ENCODE measurements at places on chromosomes 13 and 19.

GRCh38 chr19:41701401-41702075 is 6.9 kb upstream of the CEACAM5 start:
- DNase-seq = no peak
- H3K4me3 ChIP-seq = no peak overlapping the region
- no peaks in the 10 kb centered on the region for H3K27me3 ChIP-seq
- H3K4me1 ChIP-seq = no peaks in the 10 kb centered on the region
- H3K27ac ChIP-seq = no peak overlapping the region
- H3K36me3 ChIP-seq = no peaks in the 10 kb centered on the region

GRCh38 chr13:97231118-97231828 is 9.1 kb downstream of the MBNL2 start:
- no peak overlapping the region for H3K4me3 ChIP-seq
- H3K36me3 ChIP-seq = no peaks in the 10 kb centered on the region
- peaks cover 100% of the 10 kb centered on the region for H3K4me1 ChIP-seq
- H3K27ac ChIP-seq = peak overlapping the region; percentile 52

DNA sequence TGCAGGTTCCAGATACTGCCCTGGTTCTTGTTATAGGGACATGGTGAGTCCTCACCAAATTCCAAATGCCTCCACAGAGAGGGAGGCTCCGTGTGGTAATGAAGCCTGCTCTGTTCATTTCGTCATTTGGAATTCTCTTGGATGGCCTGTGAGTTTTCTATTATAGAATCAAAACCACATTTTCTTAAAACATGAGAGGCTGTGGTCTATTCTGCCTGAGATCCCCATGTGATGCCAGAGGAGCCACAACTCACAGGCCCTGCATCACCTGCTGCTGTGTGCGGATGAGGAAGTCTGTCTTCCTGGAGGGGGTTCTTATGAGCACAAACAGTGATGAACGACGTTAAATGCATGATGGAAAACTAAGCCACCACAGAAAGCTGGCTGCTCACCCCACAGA is 264.4 kb downstream of the UQCRFS1 start:
- no peak overlapping the region for H3K4me3 ChIP-seq
- H3K27ac ChIP-seq = no peak overlapping the region

DNA sequence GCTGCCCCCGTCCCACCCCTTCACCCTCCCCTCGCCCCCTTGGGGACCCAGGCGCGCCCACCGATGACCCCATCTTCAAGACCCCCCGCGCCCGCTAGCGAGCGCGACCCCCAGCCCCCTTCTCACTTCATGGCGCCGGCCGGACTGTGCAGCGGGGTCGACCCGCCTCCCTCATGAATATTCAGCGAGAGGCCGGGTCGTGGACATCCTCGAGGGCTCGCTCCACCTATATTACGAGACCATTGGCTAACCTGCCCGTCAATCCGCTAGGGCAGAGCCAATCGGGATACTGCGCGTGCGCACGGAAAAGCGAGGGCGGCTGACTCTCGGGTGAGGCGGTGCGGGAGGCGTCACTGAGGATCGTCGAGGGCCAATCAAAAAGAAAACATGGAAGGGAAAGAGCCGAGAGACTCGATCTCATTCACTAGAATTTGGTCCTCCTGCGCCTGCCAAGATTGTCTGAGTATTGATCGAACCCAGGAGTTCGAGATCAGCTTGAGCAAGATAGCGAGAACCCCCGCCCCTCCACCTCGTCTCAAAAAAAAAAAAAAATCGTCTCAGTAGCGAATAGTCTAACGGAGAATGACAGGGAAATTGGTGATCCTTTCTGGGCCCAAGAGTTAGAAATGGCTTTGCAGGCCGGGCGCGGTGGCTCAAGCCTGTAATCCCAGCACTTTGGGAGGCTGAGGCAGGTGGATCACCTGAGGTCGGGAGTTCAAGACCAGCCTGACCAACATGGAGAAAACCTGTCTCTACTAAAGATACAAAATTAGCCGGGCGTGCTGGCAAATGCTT is at the start of gene ERCC2:
Gene ERCC2, minus strand, starts transcription at position 164 of the 795 bp plus-strand sequence. Its CDS starts 33 bp downstream, at position 131.
- no peaks in the 10 kb centered on the region for H3K36me3 ChIP-seq
- H3K27me3 ChIP-seq = no peaks in the 10 kb centered on the region
- peak within 1 kb of the TSS; percentile 75 for H3K27ac ChIP-seq
- H3K4me1 ChIP-seq = peaks cover 15% of the 10 kb centered on the region
- peak; percentile 100 for DNase-seq

DNA sequence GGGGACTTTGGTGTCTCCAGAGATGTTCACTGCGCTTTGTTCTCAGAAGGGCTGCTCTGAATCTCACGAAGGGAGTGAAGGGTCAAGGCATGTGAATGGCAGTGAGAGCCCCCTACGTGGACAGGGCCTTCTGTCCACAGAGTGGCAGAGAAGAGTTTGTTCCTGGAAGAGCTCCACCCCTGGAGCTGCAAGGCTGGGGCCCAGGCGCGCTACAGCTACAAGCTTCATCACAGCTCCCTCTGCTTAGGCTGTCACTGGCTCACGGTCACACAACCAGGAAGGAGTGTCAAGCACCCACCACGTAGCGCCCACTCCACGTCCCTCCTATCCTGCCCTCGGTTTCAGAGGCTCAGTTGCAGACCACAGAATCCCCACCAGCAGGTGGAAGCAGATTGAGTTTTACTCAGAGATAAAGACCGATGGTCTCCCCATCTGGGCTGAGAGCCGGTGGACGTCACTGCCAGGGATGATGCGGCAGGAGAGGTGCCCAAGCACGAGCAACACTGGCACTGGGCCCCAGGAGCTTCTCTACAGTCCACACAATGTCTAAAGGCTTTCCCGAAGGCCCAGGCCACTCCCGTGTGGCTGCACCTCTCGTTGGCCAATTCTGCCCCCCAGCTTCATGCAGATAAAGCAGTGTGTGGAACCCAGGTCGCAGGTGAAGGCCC is 23.0 kb upstream of the TFDP1 start:
- no peak overlapping the region for H3K4me3 ChIP-seq
- peaks cover 6% of the 10 kb centered on the region for H3K4me1 ChIP-seq

- H3K36me3 ChIP-seq = peaks cover 18% of the 10 kb centered on the region
- H3K27me3 ChIP-seq = no peaks in the 10 kb centered on the region
- peaks cover 56% of the 10 kb centered on the region for H3K4me1 ChIP-seq
- no peak for DNase-seq
- no peak overlapping the region for H3K27ac ChIP-seq
These were observed 24.4 kb downstream of the ELF1 start for GRCh38 chr13:40994581-40995230.

- H3K27ac ChIP-seq = peak overlapping the region; percentile 91
- H3K36me3 ChIP-seq = no peaks in the 10 kb centered on the region
- peak overlapping the region; percentile 48 for H3K4me3 ChIP-seq
- H3K27me3 ChIP-seq = no peaks in the 10 kb centered on the region
- peaks cover 53% of the 10 kb centered on the region for H3K4me1 ChIP-seq
These were observed 1.0 kb downstream of the HIF3A start for GRCh38 chr19:46297700-46298478.

DNA sequence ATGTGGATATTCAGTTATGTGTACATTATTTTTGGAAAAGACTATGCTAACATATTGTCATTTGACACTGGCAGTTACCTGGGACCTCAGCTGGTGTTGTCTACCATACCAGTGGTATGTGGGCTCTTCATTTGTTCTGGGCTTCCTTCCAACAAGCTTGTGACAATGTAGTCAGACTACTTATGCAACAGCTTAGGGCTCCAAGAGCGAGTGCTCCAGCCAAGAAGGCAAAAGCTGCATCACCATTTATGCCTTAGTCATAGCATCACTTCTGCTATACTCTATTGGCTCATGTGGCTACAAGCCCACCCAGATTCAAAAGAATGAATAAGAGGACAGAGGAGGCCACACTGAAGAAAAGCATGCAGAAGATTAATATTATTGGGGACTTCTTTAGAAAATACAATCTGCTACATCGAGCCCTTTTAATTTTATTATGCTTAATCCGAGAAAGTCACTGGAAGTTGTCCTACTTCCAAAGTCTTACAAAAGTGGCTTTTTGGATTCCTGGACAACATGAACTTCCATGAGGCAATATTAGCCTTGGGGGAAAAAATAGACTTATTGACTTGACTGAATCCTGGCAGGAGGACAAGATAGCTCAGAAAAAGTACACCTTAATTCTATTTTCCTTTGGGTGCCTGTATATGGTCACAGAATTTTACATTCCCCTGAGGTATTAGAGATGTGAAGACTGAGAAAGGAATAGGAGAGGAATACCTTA is 529.4 kb upstream of the HTR2A start:
- no peak overlapping the region for H3K27ac ChIP-seq
- DNase-seq = peak; percentile 27
- H3K36me3 ChIP-seq = no peaks in the 10 kb centered on the region
- peaks cover 6% of the 10 kb centered on the region for H3K4me1 ChIP-seq
- H3K27me3 ChIP-seq = no peaks in the 10 kb centered on the region
